ENCODE measurements at places on chromosomes 3 and 15.

DNA sequence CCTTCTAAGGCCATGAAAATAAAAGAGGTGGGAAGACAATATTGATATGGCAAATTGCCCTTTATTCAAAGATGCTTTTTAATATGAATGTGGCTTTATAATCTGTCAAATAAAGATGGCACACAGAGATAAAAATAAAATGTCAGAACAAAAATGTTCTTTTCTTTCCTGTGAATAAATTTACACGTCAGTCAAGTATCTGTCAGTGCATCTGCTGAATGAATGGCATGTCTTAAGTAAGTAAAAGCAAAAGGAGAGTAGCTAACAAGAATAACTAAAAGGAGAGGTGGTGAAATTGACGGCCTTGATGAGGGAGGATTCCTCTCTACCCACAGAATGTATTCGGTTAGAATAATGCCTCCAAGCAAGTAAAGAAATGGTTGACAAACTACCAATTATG, 1021.7 kb upstream of the GBE1 start:
- no peak for DNase-seq

DNA sequence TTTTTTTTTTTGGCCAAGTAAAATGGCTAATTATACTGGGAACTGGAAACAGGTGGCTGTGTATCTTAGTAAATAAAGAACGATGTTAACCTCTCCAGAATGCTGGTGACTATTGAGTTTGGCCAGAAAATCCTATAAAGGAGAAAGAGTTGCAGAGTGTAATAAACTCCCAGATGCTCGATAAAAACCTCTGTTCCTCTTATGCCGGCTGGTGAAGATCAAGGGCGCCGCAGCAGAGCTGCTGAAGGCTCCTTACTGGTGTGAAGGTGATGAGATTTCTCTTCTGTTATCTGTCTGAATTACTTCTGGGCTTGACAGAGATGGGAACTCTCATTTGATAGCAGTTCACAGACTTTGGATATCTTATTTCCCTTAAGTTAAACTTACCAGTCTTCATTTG, 104.6 kb downstream of the PTPRG start:
- no peak for DNase-seq

GRCh38 chr15:34583399-34584329, at the start of gene GOLGA8B:
TSS of gene GOLGA8B (minus strand) at chr15:34583651. CDS start at chr15:34535912, 47,739 bp downstream.
- DNase-seq, result peak; percentile 49

GRCh38 chr15:39597751-39598185, 16.9 kb downstream of the THBS1 start:
- DNase-seq, result no peak

- no peak for DNase-seq
These were observed 160.2 kb downstream of the SPATA16 start for GRCh38 chr3:172980849-172981248.

- DNase-seq, result peak; percentile 95
These were observed 36.9 kb downstream of the SH3BP5 start for GRCh38 chr3:15295506-15295905.

GRCh38 chr3:46928282-46928681, 48.3 kb downstream of the CCDC12 start:
- no peak for DNase-seq

- no peak for DNase-seq
These were observed 9.8 kb downstream of the CLCN2 start for GRCh38 chr3:184351511-184352148.

DNA sequence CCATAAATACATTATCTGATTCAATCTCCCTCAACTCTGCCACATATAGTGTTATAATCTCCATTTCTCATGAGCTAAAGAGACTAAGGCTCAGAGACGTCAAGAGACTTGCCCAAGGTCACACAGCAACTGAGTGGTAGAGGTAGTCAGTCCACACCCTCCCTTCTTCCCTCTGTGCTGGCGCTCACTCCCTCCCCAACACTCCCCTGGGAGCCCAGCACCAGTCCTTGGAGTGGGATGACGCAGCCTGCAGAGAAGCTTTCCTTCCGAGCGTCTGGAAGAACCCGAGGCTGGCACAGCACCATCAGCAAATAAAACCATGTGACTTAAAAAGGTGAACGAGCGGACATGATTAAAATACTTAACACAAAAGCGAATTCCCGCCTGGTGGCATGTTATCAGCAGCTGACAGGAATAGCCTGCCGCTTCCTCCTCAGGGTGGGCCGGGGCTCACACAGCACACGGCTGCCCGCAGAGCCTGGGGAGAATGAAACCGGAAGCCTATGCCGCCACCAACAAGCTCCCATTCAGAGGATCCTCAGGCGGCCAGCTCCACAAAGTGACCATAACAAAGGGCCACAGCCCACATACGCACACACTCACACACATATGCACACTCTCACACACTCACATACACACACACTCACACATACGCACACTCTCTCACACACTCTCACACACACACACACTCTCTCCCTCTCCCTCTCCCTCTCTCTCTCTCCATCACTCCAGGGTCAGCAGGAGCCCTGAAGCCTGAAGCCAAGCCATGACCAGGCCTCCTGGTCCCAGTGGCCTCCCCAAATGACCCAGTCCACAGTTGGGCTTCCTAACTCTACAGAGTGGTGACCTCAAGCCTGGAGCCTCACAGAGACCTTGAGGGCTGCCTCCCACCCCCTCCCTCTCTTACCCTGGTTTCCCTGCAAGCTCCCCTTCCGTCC, 120.5 kb downstream of the XXYLT1 start:
- peak; percentile 42 for DNase-seq

GRCh38 chr3:118850687-118851086, 184.0 kb downstream of the IGSF11 start:
- DNase-seq, result no peak

GRCh38 chr3:129313665-129314385, 35.2 kb downstream of the HMCES start:
- DNase-seq, result no peak

DNA sequence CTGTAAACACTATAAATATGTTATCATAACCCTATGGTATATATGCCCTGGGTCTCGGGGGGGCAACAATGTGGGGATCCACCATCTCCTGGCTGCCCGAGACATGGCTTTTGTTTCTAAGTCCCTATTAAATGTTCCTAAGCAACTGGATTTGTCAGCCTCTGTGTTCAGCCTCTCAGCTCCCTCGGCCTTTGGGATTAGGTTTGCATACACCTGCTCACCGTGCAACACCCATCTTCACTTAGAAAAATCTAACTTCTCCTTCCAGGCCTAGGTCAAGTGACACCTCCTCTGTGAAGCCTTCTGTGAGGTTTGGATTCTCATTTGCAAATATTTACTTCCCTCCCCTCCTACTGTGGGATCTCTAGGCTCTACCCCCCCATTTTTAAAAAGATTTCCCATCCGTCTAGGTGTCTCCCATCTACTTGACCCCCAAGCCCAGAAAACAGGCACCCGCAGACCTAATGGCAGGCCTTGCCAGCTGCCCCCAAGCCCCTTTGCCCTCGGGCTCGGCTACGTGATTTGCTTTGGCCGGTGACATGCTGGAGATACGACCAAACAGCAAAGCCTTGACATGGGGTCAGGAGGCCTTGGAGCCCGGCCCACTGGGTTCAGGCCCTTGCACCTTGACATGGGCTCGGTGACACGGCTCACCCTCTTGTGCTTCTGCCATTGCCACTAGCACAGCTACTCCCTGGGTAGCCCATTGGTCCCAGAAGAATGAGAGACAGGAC, 66.0 kb upstream of the BLM start:
- no peak for DNase-seq

- peak; percentile 26 for DNase-seq
These were observed 475 bp downstream of the EIF4E3 start for GRCh38 chr3:71724584-71725270.

DNA sequence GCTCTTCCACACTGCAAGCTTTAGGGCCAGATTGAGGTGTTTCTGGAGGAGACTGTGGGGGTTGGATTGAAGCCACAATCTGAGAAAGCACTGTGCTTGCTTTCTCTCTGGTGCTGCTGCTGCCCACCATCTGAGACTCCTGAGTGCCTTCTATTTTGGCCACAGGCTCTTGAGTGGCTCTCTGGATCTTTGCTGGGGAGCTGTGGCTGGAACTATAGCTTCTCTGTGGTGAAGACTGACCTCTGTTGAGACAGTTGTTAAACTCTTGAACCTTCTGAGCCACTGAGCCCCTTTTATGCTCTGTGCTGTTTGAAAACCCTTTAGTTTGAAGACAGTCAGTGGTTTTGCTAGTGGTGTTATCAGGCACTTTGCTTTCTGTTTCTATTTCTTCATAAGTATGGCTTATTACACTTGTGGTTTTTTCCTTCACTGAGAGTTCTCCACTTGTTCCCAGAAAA, 108.7 kb upstream of the TSPAN3 start:
- peak; percentile 5 for DNase-seq

GRCh38 chr3:52123106-52123725, 31.0 kb downstream of the POC1A start:
- DNase-seq, result peak; percentile 73

GRCh38 chr3:146071632-146072031, 89.4 kb downstream of the PLOD2 start:
- DNase-seq, result no peak

- DNase-seq, result no peak
These were observed 131.3 kb upstream of the LRTM1 start for GRCh38 chr3:55059027-55059629.

DNA sequence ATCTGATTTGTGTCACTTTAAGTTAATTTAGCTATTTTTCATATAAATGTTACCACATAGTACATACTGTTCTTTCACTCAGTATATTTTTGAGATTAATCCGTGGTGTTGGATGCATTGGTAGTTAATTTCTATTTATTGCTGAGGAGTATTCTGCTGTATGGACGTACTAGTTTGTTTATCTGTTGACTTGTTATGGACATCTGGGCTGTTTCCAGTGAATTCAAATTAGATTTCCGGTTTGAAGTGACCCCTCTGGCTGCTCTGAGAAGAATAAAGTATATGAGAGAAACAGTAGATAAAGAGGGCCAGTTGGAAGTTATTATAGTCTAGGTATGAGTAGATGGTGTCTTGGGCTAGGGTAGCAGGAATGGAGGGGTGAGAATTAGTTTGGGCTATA, 15.6 kb downstream of the KAT2B start:
- DNase-seq, result no peak

GRCh38 chr15:67918205-67918861, 78.5 kb upstream of the RNU6-1 start:
- no peak for DNase-seq

DNA sequence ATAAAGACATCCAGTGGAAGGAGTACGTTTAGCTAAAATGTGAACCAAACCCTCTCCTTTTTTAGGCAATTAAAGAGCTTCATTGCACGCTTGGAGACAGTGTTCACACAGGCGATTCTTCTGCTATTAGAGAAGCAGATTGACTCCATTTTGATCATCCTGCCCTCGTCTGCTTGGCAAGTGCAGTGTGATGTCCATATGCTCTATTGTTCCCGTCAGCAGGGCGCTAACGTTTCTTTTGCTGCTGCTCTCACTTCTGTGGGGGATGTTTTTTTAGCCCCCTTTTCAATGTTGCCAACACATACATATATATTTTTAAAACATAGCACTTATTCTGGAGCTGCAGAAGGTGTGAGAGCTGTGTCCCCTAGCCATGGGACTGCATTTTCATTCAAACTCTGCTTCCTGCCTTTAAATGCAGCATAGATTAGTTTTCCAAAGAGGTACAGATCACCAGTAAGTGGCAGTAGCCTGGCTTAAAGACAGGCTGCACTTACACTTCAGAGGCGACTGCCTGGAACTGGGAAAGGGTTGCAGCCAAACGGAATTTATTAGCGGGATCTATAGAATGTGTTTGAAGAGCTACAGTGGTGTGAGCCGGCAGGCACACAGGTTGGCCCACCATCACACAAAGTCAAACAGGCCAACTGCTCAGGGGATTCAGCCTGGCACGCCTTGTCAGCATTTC, 292.6 kb upstream of the DPH6 start:
- no peak for DNase-seq

- DNase-seq, result no peak
These were observed 48.5 kb upstream of the NR2C2 start for GRCh38 chr3:14898929-14899328.

DNA sequence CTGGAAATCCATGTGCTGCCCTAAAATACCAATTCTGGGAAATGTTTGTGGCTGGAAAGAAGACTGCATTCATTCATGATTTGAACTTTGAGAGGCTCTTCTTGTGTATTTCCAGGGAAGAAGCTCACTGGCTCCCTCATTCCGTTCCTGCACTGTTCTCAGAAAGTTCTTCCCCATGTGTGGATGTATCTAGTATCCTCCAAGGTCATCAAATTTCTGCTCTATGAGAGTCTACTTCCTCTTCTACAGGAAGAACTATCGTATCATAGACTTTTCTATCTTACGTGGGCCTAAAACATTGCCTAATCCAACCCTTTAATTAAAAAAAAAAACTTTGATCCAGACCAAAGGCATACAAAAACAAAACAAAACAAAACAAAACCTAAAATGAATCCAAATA, 2.9 kb downstream of the CCR3 start:
- DNase-seq, result peak; percentile 34

DNA sequence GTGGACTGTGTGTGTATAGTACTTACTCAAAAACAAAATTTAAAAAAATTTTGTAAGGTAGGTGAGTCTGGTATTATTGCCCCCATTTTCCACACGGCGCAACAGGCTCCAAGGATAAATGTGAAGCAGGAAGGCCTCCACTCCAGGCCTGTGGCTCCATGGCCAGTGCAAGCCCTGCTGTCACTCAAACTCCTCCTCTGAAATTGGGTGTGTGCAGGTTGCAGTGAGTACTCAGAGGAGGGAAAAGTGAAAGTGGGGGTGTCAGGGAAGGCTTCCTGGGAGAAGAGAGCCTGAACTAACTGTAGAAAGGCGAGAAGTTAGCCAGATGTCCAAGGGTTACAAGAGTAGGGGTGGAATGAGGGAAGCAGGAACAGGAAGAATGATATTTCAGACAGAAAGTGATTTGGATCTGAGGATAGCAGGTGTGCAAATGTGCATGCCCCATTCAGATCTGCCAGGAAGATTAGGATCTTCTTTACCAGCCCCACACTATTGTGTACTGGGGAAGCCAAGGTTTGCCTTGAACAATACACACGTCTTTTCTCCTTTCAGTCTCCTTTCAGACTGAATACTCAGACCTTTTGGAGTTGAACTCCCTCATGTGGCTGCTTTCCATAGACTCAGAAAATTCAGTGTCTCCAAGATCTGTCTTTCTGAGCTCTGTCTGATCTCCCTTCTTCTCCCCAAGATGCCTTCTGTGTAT, 48.7 kb upstream of the RYK start:
- no peak for DNase-seq

DNA sequence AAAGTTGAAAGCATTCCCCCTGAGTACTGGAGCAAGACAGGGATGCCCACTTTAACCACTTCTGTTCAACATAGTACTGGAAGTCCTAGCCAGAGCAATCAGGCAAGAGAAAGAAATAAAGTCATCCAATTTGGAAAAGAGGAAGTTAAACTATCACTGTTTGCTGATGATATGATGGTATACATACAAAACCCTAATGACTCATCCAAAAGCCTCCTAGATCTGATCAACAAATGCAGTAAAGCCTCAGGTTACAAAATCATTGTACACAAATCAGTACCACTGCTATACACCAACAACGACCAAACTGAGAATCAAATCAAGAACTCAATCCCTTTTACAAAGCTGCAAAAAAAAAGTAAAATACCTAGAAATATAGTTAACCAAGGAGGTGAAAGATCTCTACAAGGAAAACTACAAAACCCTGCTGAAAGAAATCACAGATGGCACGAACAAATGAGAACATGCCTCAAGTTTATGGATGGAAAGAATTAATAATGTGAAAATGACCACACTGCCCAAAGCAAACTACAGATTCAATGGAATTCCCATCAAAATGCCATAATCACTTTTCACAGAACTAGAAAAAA, 40.3 kb downstream of the RPL39L start:
- DNase-seq, result peak; percentile 14

All from CD14-positive monocyte (primary cell).